GM03348 (cell line): ENCODE measurements at places on chromosomes 2 and 18.

GRCh38 chr2:98460573-98461497 lies 16.2 kb downstream of the INPP4A start:
- no peak for DNase-seq

DNA sequence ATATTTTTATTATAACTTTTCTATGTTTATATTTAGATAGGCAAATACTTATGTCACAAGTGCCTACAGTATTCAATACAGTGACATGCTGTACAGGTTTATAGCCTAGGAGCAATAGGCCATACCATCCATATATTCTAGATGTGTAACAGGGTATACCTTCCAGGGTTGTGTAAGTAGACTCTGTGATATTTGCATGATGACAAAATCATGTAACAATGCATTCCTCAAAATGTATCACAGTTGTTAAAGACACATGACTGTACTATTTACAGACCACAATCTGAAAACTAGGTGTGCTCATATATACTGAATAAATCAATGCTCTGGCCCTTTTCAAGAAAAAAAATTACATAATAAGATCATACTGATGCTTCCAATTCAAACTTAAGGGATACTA lies 433.2 kb upstream of the RGPD4 start:
- DNase-seq, result no peak

GRCh38 chr2:197278799-197279763 lies 31.5 kb downstream of the ANKRD44 start:
- no peak for DNase-seq

- DNase-seq, result no peak
Observed at GRCh38 chr2:191740016-191740419, 62.1 kb downstream of the NABP1 start.

DNA sequence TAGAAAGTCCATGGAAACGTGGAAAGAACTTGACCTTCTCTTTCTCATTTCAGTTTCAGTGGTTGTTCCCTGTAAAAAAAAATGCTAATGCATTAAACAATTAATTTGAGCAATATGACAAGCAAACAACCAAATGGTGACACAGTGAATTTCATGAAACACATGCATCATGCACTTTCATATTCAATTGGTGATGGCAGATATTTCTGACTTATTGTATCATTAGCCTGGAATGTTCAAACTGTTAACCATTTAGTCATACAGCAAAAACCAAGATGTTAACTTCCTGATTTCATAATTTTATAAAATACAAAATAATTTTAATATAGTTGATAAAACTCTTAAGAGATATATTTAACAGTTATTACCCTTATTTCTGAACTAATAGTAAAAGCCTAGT lies 85.5 kb downstream of the SCN1A start:
- no peak for DNase-seq

- no peak for DNase-seq
Observed at GRCh38 chr2:196565982-196566381, 73.5 kb upstream of the CCDC150 start.

DNA sequence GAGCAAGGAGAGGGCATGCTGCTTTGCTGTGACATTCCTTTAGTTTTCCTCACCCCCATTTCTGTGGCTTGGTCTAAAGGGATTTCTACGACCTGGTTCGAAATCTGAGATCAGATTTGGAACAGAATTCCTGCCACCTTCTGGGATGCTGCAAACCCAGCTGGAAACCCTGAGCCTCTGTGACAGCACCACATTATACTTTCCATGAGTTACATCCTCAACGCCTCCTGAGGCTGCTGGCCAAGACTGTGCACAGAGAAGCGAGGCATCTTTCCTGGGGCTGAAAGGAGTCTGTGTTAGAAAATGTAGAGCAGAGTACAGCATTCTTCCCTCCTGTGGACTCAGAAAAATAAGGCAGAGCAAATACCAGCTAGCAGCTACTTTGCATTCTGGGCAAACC lies 138.1 kb upstream of the CHAC2 start:
- no peak for DNase-seq
